GM23338 (cell line): ENCODE measurements at places on chromosomes 11 and 22. TPM values are rescaled to one million over a fixed set of nuclear protein-coding genes. Genes with fewer than 3 reads are reported as not detected.
A peak's percentile ranks its signal among the peaks of the same experiment; 100 is the strongest.

Gene NAALAD2
- 4.3 and 12.4 TPM in 2 replicates for total RNA-seq

Gene INSC
- 0.19 and 1.5 TPM in 2 replicates for total RNA-seq

Gene RAB38
- total RNA-seq = 14.2 and 22.4 TPM in 2 replicates

Gene SAA4
- total RNA-seq = not detected in 2 replicates

Gene TYR
- not detected in 2 replicates for total RNA-seq

Gene TTLL12
- total RNA-seq = 129 and 147 TPM in 2 replicates

Gene C11orf97
- total RNA-seq = not detected in 2 replicates

Gene MFNG
- total RNA-seq = 1.9 and 3.8 TPM in 2 replicates

Gene RPS6KB2
- total RNA-seq = 41.3 and 48.2 TPM in 2 replicates

GRCh38 chr11:57485217-57485990 lies 25.1 kb downstream of the RTN4RL2 start:
- no peak for DNase-seq

DNA sequence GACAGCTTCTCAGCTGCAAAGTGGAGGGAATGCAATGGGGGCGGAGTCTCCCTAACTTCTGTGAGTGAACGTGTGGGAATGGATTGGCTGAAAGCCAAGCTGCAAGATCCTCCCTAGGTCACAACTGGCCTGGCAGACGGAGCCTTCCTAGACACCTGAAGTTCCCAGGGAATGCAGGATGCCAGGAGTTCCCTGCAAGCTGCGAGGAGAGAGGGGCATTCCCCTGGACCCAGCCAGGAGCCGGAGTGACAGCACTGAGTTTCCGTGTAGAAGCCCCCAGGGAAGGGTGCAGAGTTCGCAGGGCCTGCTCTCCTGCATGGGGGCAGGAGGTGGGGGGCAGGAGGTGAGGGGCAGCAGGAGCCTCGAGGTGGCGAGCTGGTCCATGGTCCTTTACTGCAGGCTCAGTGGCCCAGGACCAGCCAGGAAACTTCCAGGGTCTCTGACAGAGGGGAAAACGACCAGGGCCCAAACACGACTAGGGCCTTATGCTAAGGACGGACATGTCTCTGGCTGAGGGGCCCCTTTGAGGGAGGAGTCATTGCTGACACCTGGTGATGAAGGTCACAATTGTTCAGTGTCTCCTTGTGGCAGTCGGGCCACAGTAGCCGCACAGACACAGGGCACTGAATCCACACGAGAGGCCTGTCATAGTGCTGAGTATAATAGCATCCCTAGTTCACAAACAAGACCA lies 141.4 kb downstream of the FBXO7 start:
- DNase-seq = peak; percentile 59

- DNase-seq = no peak
These were observed 65.5 kb upstream of the ARHGAP20 start for GRCh38 chr11:110777775-110778174.

- DNase-seq = no peak
These were observed 36.2 kb downstream of the USP35 start for GRCh38 chr11:78224906-78225420.

- no peak for DNase-seq
These were observed 346.4 kb upstream of the B3GAT1 start for GRCh38 chr11:134758342-134758931.

DNA sequence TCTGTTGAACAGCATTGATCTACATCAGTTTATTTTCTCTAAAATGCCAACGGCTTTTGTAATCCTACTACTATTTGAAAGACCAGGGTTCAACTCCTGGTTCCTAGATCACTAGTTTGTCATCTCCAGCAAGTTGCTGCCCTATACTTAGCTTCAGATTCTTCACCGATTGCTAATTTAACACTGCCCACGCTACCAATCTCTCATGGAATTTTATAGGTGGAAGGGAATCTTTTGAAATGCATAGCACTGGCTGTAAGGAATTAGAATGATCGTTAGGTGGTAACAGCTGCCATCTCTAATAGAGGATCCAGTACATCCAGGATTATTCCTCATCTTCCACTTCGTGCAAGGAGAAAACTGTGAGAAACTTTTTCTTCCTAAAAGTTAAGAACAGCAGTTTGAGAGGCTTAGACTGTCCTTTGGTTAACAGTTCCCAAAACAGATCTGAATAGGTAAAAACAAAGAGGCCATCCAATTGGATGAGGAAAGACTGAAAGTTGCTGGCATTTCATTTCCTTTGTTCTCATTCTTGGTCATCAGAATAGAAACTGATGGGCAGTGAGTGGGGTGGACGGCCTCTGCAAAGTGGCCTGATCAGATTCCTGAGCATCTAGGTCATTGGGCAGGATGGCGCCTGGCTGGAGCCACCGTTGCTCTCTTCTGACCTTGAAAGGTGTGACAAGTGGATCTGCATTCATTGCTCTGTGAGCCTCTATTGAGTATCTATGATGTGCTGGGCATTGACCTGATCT lies 236.3 kb upstream of the SORL1-AS1 start:
- peak; percentile 32 for DNase-seq

GRCh38 chr22:49999946-50000586 lies 12.5 kb downstream of the IL17REL start:
- peak; percentile 33 for DNase-seq

- DNase-seq = no peak
These were observed 7.7 kb downstream of the KCTD21 start for GRCh38 chr11:78180751-78181150.

DNA sequence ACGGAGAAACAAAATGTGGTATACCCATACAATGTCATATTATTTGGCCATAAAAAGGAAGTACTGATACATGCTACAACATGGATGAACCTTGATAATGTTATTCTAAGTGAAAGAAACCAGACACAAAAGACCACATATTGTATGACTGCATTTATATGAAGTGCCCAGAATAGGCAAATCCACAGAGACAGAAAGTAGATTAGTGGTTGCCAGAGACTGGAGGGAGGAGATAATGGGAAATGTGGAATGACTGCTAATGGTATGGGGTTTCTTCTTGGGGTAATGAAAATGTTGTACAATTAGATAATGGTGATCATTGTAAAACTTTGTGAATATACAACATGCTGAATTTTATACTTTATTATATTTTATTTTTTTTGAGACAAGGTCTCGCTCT lies 5.6 kb upstream of the SLC43A1 start:
- no peak for DNase-seq

DNA sequence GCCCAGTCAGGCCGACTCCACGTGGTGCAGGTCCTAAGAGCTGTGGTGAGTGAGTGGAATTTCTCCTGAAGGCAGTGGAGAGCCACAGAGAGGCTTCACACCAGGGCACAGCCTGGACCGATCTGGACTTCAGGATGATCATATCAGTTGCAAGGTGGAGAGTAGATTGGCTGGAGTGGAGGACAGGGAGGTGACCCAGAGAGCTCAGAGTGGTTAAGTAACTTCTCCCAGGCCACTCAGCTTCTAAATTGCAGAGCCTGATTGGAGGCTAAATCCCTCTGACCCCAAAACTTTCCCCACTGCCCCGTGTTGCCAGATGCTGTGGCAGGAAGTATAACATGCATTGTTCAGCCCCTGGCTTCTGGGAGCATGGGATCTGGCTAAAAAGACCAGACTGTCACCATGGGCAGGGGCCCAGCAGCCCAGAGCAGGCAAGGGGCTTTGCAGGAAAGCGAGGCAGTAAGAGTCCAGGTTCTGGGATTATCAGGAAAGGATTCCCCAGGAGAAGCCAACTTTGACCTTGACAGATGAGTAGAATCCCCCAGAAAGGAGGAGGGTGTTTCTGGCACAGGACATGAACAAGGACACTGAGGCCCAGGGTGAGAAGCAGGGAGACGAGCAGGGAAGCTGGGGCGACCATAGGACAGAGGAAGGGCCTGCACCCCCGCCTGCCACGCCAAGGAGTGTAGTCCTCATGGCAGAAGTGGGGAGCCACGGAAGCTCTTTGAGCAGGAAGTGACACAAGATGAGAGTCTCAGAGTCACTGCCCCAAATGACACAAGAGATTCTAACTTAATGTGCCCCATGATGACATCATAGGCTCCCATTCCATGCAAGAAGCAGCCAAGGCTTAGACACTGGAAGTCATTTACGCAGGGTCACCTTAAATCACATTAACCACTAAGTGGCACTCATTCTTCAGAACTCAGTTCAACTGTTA lies 4.8 kb downstream of the SLC35C1 start:
- no peak for DNase-seq

DNA sequence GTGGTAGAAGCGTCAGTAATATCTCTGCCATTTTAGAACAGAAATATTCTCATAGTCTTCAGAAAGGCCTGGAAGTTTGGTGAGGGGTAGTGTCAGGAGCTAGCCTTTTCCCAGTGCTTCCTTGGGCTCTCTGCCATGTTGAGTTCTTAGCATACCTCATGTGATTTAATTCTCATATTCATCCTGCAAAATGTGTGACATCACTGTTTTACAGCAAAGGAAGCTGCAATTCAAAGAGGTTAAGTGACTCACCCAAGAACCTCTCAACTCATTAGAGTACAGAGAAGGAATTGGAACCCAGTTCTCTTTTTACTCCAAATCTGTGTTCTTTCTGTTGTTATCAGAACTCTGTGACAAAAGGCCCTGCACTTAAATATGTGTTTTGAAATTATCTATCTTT lies 72.1 kb downstream of the RNF169 start:
- DNase-seq = no peak

DNA sequence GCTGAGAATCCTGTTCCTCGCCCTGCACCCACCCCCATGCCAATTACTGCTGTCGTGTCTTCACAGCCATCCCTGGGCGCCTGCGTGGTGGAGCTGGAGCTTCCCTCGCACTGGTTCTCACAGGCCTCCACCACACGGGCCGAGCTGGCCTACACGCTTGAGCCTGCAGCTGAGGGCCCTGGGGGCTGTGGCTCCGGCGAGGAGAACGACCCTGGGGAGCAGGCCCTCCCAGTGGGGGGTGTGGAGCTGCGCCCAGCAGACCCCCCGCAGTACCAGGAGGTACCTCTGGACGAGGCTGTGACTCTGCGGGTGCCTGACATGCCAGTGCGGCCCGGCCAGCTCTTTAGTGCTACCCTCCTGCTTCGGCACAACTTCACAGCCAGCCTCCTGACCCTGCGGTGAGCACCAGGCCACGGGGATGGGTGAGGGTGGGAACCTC lies 4.3 kb downstream of the TMEM132A start:
- no peak for DNase-seq

DNA sequence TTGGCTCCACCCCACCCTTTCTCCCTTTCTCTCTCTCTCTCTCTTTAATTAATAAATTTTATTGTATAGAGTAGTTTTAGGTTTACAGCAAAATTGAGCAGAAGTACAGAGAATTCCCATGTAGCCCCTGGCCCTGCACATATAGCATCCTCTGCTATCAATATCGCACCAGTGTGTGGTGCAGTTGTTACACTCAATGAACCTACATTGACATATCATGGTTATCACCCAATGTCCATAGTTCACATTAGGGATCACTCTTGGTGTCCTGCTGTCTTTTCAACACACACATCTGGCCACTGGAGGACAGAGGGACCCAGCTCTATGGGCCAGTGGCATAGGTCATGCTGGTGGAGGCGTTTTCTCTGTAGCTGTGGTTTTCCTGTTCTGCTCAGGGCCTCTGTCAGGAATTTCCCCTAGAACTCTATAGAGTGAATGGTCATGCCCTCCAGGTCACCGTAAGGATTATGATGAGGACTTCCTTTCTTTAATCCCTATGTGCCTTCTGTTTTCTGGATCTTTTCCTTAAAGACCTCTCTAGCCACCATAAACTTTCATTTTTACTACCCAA lies 98.2 kb upstream of the NAV2 start:
- no peak for DNase-seq

DNA sequence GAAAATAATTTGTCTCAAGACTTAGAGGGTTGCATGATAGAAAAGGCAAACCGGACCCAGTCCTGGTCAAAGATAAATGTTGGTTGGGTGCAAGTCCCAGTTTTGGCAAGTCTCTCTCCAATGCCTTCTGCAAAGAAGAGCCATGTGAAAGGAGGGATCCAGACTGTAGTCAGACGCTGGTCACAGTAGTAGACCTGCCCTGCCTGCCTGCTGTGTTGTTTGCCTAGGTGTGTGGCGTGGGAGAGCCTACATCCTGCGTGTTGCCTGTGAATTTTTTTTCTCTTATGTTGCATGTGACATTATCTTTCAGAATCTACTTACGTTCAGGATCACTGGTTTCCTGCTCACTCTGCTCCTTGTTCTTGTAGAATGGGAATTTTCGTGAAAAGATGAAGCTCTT lies 197.6 kb upstream of the CCDC90B start:
- no peak for DNase-seq

DNA sequence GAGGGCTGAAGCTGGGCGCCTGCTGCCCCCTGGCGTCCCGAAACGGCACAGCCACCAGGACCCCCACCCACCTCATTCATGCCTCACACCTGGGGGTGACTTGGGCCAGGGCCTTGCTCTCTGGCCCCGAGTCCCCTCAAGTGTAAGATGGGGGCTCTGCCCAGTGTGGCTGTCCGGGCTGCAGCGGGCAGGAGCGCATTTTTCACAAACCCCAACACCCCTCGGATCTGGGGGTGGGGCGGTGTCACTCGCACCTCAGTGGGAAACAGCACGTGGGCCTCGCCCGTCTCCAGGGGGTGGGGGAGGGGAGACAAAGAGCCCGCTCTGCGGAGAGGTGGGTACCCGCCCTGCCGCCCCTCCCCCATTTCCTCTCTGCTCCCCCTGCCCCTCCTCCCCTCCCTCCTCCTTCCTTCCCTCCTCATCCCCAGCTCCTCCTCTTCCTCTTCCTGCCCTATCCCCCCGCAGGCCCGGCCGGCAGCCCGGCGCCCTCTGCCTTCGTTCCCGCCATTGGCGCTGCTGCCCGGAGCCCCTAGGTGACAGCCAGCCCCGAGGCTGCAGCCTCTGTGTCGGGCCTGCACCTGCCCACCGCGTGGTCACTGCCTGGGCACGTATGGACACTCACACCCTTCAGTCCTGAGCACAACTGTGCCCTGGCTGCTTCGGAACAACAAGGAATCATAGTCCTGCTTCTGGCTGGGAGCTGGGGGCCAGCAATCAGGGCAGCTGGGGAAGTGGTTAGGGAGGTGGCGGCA lies 6.8 kb upstream of the CDKN1C start:
- DNase-seq = peak; percentile 88

- DNase-seq = no peak
These were observed 37.9 kb upstream of the PRR5 start for GRCh38 chr22:44664149-44664548.

GRCh38 chr22:32574958-32575910 lies 100.6 kb downstream of the FBXO7 start:
- DNase-seq = peak; percentile 12

- DNase-seq = peak; percentile 27
These were observed 78.9 kb downstream of the PDE2A start for GRCh38 chr11:72595292-72595684.

- DNase-seq = no peak
These were observed 71.4 kb downstream of the FANCF start for GRCh38 chr11:22554221-22554620.

DNA sequence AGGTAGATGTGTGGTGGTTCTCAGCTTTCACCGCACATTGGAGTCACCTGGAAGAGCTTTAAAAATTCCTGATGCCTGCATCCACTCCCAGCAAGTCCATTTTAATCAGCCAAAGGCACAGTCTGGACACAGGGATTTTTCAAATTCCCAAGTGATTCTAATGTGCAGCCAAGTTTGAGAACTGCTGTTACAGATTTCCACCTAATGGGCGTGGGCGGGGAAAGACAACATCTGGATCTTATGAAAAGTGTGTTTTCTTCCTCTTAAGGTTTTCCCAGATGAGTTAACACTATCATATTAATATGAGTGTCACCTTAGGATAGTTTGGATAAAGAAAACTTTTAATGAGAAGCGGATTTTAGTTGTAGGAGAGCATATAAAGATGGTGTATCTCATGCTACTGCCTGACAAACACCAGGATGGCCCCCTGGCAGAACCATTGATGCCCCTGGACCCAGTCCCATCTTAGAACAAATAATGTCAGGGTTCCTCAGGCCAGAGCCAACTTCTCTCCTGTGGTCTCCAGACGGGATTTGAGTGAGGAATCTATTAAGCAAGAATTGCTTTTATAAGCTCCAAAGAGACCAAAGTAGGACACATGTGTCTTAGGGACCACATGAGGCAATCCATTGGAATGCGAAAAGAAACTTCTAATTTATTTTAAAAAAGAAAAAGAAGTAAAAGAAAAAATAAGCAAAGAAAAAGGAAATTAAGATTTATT lies 31.9 kb downstream of the POU2AF1 start:
- DNase-seq = no peak
